NCI-H460 (cell line): ENCODE measurements at places on chromosomes 16 and 17.

DNA sequence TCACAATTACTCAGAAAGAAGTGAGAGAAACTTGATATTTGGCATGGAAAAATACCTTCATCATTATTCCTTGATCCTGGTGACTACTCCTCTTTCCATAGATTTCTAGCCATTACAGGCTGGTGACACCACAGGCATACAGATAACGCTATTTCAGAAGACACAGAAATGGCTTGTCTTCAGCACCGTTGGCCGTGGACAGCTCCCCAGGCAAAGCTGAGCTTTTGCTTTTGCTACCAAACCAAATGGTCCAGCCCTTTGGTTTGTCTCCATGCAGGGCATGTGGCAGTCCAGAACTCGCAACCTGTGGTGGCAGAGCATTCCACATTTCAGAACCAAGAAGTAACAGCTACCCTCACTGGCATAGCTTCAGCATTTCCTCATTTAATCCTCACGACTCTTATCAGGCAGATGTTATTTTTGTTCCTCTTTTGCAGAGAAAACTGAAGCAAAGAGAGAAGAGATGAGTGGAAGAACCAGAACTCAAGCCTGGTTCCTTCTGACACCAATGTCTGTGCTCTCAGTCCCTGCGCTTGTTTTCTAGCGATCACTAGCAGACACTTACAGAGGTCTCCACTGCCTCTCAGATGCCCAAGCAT, 55.5 kb downstream of the HS3ST4 start:
- no peak for DNase-seq

DNA sequence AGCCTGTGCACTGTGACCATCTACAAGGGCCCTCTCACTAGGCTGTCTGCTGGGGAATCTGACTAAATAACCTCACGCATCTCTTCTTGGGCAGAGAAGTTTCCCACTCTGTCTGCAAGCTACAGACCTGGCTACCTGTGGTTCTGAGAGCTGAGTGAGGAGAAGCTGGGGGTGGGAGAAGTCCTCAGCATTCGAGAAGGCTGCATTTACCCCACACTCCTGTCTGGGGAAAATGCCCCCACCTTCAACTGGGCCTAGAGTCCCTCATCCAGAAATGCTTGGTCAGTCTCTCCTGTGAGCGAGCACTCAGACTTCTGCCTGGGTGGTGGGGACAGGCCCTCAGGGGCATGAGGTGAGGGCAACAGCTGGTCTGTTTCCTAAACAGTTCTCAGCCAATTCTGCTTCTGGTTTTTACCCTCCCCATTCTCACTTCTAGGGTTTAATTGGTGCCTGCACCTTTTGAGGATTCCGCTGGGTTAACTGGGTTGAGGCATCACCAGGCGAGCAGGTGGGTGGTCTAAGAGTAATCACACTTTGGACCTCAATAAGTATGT, 98.6 kb downstream of the CYTH1 start:
- DNase-seq = no peak

GRCh38 chr16:49465661-49466528, 92.3 kb downstream of the C16orf78 start:
- DNase-seq = no peak

DNA sequence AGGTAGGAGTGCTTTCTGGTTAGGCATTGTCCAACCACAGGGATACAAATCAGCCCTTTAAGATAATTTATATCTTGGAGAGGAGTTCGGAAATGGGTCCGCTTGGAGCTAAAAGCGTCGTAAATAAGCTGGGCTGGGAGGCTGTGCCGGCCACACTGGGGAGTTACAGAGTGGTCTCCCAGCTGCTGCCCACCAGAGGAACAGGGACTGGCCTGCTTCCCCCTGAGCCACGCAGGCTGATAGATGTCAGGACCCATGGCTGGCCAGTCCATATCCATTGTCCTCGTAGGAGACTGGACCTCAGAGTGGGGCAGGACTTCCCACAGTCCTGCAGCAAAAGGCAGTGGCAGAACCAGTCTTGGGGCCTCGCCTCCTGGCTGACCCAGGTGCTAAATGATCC, 12.6 kb upstream of the WSCD1 start:
- DNase-seq = no peak

DNA sequence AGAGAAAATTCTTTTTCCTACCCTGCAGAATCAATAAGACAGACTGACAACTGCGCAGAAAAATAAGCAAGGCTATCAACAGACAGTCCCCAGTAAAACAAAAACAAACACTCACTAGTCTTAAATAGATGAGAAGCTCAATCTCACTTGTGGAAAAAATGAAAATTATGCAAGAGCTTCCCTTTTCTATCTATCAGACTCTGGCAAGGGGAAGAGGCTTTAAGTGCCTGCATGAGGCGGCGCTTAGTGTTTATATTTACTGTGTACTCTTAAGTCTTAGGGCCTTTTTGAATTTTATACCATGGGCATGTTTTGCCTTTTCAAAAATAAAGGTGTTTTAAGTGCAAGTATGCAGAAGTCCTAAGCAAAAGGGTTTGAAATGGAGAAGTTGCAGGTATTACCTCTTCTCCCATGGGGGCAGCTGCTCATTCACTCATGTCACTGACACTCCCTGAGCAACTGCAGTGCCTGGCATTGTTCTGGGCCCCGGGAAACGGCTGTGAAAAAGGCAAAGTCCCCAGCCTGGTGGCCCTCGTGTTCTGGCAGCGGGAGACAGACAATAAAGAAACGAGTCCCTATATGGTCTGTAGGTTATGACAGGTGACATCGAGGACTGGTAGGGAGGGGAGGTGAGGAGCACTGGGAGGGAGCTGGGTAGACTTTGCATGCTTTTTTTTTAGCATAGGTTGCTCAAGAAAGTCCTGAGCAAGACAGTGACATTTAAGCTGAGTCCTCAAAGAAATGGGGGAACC, 35.2 kb downstream of the HSBP1 start:
- no peak for DNase-seq

DNA sequence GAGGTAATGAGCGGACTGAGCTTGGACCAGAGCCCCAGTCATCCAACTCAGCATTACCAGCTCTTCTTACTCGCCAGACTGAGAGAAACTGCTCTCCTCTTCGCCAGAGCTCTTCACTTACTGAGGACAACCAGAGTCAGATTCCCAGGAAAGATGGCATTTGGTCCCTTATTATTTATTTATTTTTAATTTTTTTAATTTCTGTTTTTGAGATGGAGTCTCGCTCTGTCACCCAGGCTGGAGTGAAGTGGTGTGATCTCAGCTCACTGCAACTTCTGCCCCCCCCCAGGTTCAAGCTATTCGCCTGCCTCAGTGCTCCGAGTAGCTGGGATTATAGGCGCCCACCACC, 23.3 kb downstream of the DEXI start:
- DNase-seq = no peak

GRCh38 chr17:80070375-80071115, 30.8 kb upstream of the GAA start:
- no peak for DNase-seq

- no peak for DNase-seq
Measured at GRCh38 chr16:11360641-11361373, 15.5 kb downstream of the RMI2 start.

DNA sequence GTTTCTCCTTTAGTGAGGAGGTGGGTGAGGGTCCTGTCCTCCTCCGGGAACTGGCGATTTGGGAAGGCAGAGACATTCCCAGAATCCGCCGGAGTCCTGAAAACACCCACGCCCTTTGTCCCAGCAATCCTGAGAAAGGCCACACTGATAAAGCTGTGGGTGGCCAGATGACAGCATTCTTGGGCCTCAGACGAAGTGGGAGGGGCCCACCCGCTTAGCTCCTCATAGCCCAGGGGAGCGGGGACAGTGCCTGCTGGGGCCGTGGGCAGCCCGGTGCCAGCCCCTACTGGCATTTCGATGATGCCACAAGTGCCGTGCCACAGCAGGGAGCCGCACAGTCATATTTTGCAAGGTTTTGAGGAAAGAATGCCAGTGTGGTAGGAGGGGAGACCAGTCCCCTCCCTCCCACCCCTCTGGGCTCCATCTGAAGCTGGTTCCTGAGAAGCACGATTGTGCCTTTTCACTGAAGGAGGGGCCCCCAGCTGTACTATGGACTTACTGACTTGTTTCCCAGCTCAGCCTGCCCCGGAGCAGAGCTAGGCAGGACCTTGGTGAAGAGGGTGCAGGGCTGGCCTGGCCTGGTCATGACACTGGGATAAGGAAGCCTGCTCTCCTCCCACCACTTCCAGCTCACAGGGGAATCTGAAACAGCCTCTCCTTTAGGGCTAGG, 20.9 kb upstream of the MPRIP start:
- peak; percentile 50 for DNase-seq

DNA sequence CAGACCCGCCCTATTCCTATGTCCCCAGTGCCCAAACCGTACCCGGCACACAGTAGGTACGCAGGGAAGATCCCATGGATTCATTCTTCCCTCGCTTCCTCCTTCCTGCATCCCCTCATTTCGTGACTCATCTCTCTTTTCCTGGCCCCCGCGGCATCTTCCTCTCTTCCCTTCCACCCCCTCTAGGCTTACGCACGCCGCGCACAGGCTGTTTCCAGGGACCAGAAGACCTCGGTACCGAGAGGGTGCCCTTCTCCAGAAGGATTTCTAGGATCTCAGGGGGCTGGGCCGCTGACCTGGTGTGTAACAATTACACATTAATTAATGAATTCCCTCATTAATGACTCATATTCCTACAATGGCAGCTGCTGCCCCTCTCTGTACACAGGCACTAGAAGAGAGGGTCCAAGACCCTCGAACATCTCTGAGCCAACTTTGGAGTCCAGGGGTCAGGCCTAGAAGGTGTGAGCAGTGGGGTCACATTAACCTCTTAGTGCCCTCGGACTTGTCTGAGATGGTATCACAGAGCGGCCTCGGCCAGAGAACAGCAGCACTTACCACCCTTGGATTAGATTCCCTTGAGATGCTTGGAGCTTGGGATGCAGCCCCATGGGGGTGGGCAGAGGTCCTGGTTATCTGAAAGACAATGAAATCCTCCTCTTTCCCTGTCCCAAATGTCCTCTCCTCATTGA, 16.8 kb upstream of the PLLP start:
- no peak for DNase-seq

DNA sequence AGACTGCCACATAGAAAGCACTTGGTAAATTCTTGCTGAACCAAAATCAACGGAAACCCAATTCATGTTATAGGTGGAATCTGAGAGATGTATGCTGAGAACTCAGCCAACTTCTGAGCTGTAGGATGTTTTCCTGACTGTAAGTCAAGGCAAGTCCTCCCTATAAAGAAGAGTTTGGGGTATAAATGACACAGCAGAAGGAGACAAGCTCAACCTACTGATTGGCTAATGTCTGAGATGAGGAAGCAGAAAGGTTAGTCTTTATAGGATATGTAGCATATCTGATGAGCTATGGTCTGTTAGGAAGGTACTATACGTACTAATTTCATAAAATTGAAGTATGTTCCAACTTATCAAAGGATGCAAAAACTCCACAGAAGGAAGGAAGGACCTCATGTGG, 99.5 kb downstream of the XYLT1 start:
- no peak for DNase-seq

DNA sequence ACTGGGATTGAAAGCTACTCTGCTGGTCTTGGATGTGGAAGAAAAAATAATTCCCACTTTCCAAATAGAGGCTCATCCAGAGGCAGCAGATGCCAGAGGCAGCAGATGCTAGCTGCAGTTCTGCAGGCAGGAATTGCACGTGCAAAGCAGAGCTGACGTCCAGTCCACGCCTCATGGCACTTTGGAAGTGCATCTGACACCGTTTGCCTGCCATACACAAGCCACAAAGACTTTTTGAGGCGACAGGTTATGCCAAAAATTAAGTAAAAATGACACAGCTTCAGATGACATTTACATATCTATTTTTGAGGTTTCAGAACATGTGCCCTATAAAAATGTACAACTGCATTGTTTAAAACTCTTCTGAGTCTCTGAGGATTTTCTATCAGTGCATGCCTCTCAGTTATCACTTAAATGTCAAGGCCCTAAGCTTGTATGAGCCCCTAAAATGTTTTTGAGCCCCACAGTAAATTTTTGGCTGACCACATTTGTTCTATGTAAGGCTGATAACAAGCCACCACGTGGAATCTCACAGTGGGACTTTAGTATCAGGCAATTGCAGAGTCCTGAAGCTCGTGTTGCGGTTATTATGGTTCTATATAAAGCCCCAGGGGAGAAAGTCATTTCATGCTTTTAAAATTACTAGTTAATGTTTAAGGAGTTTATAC, 239.2 kb downstream of the PRKCA start:
- no peak for DNase-seq

DNA sequence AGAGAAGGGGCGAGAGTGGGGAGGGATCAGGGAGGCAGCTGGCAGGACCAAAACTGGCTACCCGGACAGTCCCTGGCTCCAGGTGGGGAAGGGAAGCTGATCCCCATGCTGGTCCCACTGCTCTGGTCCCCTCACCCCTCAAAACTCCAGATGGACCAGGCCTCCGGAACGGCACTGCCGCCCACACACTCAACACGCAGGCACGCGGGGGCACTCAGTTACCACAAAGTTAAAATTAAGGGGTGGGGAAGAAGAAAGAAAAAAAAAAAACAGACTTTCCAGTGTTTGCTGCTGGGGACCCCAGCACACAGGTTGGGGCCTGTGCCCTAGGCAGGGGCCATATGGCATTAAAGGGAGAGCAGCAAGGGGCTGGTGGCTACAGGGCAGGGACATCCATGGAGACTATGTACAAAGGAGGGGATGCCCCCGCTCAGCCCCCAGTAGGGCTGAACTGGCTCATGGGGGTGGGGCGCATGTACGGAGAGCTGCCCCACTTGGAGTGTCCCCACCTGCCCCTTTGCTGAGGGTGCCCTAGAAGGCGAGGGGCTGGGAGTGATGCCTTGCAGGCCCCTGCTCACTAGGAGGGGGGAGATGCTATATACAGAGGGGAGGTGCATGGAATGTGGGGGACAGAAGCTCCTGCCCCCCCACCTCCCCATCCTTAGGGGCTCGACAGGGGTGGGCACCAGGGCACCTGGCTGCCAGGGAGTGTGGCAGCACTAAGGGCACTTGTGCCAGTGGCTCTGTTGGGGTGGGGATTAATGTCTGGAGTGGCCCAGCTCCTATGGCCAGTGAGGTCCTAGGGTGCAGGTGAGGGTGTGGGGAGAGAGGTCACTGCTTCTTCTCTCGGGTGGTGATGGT, 5.6 kb downstream of the TP53I13 start:
- no peak for DNase-seq

GRCh38 chr16:81932668-81933067, 78.6 kb downstream of the SDR42E1 start:
- no peak for DNase-seq

DNA sequence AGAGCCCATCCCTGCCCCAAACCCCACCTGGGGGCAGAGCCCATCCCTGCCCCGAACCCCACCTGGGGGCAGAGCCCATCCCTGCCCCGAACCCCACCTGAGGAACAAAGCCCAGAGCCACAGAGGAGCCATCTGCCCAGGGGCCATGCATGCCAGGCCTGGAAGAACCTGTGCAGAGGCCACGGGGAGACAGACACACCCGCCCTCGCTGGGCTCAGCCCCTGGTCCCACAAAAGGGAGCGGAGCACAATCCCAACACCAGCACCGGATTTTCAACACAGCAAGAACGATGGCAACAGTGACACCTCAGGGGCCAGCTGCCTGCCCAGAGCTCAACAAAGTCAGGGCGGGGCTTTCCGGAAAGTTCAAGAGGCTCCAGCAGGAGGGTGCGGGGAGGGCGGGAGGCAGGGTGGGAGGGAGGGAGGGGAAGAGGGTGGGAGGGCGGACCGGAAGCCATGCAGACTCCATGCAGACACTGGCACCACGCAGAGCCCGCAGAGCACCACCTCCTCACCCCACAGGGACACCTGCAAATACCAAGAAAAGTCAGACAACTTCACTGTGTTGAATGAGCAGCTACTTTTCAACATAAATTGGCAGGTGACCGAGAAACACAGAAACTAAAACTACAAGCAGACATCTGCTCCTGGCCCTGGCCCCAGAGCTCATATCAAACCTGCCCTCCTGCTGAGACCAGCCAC, 27.9 kb upstream of the C16orf95 start:
- no peak for DNase-seq
